ENCODE measurements at places on chromosomes 1 and 21. TPM values are rescaled to one million over a fixed set of nuclear protein-coding genes. Genes with fewer than 3 reads are reported as not detected.

GRCh38 chr1:167776151-167776550 is 54.4 kb downstream of the MPZL1 start:
- no peak for DNase-seq

- no peak for DNase-seq
Measured at GRCh38 chr1:66119148-66119547, 326.5 kb downstream of the PDE4B start.

GRCh38 chr1:229013981-229014380 is 256.9 kb upstream of the RAB4A start:
- no peak for DNase-seq

- DNase-seq = no peak
Measured at GRCh38 chr1:44355582-44356305, 687 bp upstream of the ERI3 start.

DNA sequence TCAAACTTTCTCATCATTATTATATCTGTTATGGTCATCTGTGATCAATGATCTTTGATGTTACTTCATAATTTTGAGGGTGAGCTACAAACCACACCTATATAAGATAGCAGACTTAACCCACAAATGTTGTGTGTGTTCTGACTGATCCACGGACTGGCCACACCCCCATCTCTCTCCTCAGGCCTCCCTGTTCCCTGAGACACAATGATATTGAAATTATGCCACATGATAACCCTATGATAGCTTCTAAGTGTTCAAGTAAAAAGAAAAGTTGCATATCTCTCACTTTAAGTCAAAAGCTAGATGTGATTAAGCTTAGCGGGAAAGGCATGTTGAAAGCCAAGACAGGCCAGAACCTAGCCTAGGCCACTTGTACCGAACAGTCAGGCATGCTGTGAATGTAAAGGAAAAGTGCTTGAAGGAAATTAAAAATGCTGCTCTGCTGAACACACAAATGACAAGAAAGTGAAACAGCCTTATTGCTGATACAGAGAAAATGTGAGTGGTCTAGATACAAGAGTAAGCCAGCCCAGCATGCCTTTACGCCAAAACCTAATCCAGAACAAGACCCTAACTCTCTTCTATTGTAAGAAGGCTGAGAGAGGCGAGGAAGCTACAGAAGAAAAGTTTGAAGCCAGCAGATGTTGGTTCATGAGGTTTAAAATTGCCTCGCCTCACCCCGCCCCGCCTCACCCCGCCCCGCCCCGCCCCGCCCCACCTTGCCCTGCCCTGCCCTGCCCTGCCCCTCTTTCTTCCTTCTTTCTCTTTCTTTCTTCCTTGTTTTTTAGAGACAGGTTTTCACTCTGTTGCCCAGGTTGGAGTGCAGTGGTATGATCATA is 16.5 kb downstream of the CTSS start:
- no peak for DNase-seq

DNA sequence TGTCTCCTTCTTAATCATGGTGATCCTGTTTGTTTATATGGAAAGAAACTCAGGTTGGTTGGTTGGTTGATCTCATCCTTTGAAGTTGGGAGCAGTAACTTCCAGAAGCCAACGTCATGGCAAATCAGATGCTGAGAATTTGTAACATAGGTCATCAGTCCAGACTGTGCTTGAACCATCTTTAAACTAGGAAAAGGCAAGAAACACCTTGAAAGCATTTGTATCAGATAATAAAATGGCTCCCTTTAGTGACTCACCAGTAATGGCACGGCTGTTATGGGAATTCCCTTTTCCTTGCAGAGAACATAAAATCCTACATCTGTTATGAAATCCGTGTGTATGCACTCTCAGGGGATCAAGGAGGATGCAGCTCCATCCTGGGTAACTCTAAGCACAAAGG is 58.1 kb downstream of the SERBP1 start:
- DNase-seq = no peak

DNA sequence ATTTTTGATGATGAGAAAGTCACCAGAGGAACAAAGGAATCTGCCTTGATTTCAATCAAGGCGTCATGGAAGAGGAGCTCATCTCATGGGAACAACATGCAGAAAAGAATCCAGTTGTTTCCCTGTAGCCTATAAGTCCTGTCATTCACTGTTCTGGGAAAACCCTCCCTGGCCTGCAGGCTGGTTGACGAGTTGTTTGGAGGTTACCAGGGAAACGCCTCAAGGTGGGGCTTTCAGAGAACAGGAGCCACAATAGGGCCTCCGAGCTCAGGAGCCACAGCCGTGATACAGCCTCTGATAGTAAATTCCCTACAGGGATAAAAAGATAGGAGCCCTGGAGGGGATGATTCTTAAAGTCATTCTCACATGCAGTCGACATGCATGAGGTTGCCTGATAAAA is 135.2 kb downstream of the PSMG1 start:
- DNase-seq = peak; percentile 67

- DNase-seq = no peak
Measured at GRCh38 chr1:34166625-34167361, 1.8 kb upstream of the CSMD2 start.

PPFIA4 gene
- 1.7 TPM for total RNA-seq

DNA sequence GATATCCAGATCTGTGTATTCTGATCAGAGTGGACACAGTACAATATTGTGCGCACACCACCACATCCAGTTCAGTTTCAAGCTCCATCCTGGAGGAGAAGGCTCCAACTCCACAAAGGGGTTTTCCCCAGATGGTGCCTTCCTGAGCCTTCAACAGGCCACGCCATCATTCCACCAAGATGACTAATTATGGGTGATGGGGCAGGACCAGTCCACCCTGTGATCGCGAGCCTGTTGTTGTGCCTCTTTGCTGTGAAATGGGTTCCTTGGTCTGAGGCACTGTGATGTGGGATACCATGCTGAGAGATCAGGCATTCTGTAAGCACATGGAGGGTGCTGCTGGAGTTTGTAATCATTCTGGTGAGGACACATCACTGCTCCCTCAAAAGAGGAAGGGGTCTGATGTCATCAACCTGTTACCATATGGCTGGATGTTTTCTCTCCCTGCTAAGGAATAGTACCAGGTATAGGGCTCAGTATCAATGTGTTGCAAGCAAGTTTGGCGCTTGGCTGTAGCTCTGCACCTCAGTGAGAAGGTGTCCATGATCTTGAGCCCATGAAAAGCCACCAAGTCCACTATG is 6.7 kb upstream of the SH2D2A start:
- no peak for DNase-seq

PGLYRP4 gene
- total RNA-seq = 36.1 TPM

DNA sequence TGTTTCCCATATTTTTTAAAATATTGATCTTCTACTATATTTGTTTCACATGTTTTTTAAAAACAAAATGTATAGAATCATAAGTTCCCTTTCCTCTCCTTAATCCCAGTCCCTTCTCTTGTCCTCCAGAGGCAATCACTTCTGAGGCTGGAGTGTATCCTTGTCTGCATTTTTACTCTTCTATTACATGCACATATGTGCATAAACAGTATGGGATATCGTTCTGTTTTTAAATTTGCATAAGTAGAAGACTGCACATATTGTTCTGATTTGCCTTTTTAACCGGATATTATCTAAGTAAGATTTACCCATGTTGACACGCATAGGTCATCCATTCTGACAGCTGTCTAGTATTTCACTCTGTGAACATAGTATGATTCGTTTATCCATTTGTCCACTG is 142.0 kb downstream of the TRABD2B start:
- no peak for DNase-seq

DNA sequence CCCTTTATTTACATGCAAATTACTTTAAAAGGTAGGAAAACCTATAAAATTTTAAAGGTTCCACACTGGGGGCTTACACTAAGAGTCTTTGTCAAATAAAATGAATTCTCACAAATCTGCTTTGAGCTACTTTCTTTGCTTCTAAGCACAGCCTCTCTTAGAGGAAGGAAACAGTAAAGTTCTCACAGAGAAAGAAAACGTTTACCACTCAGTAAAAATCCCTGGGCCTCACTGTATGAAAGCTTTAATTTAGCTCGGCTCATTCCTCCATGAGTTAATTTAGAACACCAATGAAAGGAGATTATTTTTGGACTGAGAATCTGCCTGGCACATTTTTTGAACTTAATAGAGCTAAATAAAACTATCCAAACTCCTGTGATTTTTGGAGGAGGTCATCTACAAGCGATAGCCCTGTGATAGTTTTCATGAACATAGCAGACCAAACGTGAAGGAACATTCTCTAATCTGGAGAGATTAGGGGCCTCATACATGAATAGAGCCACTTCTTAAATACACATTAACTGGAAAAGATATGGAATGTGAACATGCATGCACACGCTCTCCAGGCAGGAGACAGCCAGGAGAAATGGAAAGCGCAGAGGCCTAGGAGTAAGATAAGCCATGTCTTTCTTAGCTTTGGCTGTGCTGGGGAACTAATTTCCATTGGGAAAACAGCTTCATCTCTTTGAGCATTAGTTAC is 32.8 kb downstream of the PRRX1 start:
- no peak for DNase-seq

DNA sequence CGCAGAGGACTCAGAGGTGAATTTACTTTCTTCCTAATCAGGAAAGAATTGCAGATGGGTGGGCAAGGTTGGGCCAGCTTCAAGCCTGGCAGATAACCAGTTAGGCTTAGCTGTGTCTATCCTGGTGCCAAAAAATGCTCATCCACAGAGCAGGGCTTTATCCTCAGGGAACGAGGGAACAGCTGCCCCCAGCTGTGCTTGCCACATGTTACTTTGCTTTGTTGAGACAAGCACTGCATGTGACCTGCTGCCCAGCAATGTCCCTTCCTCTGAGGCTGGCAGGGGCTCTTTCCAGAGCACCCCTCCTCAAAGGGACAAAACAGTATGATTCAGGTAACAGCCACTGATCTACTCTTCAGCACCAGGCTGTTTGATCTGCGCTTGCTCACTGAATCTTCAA is 505.1 kb upstream of the USP24 start:
- DNase-seq = no peak

DNA sequence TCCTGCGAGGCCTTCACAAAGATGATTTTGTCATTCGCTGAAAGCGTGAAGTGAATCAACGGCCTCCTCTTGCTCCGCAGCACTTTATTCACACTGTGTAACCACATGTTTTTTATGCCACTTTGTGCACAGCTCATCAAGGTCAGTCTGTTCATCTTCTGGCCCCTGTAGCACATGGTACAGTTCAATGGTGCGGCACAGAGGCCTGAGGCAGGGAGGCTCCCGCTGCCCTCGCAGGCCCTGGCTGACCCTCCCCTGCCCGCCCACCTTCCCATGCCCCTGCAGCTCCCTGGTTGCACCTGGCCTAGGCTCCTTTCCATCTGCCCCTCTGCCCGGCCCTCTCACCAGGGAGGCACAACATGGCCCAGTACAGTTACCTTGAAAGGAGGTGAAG is 87.5 kb downstream of the CD247 start:
- no peak for DNase-seq

DNA sequence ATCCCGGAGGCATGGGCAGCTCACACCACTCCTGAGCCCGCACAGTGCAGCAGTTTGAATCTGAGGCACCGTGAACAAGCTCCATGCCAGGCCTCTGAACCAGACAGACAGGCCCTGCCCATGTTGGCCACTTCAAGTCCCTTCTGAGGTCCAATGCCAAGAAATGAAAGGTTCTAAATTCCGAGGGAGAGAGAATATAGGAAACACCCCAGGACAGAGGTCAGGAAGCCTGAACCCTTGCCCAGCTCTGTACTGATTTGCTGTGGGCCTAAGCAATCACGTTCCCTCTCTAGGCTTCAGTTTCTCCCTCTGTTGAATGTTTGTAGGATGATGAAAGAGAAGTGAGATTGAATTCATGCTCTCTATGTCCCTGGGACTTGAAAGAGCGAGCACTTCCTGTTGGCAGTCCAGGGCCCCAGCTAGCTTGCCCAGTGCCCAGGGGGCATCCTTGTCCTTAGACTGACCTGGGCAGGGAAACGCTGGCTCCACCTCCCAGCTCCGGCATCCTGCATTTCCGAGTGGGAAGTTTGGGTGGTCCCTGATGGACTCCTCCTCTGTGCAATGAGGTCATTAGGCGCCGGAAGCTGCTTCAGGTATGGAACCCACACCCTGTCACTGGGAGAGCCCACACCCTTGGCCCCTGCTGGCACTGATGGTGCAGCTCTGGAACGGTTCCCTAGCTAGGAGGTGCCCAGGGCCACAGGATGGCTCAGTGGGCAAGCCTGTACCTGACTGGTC is 242.4 kb upstream of the TMEM51 start:
- DNase-seq = no peak

DNA sequence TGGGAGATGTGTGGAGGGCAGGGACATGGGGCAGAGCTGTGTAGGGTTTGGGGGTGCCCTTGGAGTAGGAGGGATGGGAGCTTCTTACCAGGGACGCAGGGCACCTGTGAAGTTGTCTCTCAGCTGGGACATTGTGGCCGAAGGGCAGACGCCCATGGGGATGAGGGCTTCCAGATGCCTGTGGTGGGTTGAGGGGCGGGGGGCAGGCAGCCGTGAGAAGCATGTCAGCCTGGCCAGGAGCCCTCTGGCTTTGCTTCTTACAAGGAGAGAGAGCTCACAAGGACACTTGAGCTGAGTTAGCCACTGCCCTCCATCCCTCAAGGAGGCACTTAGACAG is 8.5 kb downstream of the A3GALT2 start:
- no peak for DNase-seq

- no peak for DNase-seq
Measured at GRCh38 chr1:45407629-45408287, 67.5 kb upstream of the MUTYH start.

DNA sequence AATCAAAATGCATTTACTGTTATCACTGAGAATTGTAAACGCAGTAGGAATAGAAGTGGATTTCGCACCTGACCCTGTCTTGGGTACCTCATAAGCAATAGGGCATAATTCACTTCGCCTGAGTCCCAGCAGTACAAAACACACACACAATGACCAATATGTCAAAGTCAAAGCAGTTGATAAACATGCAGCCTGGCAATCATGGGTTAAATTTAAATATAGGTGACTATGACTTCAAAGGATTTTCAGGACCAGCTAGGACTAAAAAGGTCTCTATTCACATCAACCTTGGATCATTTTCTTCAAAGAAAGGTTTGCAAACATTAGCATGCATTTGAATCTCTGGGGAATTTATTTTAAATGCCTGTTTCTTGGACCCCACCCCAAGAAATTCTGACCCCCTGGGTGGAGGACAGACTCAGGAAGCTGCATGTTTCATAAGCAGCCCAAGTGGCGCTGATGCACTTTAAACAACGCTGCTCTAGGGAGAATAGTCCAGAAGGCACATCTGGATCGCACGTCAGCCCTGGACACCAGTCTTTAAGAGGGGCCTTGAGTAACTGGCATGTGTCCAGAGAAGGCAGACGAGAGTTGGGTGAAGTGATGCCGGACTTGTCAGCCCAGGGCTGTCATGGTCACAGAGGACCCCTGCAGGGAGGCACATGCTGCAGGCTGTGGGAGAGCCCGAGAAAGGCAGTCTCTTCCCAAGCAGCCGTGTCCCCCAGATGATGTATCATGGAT is 55.7 kb upstream of the EFHD2 start:
- no peak for DNase-seq

- DNase-seq = no peak
Measured at GRCh38 chr1:167518331-167518700, at the start of gene CD247. Gene CD247 (minus strand): TSS chr1:167518529. CDS start chr1:167518465, 64 bp downstream.

DNA sequence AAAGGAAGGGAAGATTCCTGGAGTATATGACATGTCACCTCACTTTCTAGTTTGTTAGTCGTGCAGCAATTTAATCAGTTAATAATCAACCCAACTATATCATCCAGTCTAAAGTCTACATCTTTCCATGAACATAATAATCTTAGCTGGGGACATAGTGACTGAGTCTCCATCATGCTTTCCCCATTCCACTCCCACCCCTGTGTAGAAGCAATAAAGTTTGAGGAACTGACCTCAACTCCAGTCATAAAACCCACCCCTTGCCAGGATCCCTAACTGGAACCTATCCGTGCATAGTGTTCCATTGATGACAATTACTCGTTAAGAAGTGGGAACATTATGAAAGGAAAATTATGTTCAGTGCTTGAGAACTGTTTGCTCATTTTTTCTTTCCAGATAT is 48.9 kb upstream of the MROH9 start:
- DNase-seq = no peak

GRCh38 chr1:226422478-226422877 is 14.6 kb upstream of the PARP1 start:
- no peak for DNase-seq

Measured in lower leg skin (tissue), 4 donors.